ENCODE measurements at places on chromosomes 13 and 19. TPM values are rescaled to one million over a fixed set of nuclear protein-coding genes. Genes with fewer than 3 reads are reported as not detected.
A peak's percentile ranks its signal among the peaks of the same experiment; 100 is the strongest.

DNA sequence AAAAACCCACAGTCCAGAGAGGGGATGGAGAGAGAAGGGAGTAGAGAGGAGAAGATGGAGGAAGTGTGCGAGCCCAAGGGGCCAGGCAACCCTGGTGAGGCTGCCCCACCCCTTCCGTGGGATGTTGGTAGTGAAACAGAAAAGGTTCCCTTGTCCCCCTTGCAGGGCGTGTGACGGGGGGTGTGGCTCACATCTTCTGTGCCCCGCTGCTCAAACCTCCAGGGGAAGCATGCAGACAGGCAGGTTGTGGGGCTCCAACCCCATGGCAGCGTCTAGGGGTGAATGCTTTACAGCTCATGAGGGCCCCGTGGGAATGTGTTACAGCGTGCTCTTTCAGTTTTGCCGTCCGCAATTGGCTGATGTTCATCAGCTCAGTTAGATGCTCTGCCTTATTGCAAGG, 14.7 kb upstream of the EVI5L start:
- DNase-seq: peak; percentile 26

DNA sequence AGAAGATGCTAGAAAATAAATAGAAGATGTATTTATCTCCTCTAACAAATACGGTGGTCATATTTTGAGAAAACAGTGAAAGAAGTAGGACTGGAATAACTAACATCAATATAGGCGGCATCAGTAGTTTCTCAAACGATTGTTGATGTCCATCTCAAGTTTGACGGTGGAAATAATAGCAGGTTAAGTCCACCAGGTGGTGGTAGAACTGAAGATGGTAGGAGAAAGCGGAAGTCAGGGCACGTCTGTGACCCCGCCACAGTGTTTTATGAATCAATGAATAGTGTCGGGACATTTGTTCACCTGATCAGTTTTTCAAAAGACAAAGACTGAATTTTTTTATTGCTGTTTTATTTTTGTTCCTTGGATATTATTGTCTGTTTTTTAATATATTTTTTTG, 706.4 kb upstream of the SLC10A2 start:
- DNase-seq: no peak

DNA sequence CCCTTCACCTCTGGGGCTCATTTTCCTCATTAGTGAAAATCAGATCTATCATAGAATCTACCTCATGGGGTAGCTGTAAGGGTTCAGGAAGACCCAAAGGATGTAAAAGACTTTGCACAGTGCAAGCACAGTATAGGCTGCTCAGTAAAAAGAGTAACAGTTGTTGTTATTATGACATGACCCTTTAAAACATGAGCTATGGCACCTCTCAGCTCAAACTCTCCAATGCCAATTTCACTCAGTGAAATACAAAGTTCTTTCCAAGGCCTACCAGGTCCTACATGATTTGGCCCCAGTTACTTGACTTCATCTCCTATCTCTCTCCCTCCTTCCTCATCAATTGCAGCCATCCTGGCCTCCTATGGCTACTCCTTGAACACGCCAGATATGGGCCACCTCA, 4.9 kb downstream of the SMG9 start:
- no peak for DNase-seq

- DNase-seq: no peak
Observed at GRCh38 chr19:16213076-16213475, 15.4 kb downstream of the AP1M1 start.

GRCh38 chr19:48192750-48193149, 22.3 kb downstream of the ZSWIM9 start:
- DNase-seq: no peak

GRCh38 chr19:1811942-1812425, at the start of gene ATP8B3:
Gene ATP8B3, minus strand, starts transcription at chr19:1812276. Its CDS starts 540 bp downstream, at chr19:1811736.
- no peak for DNase-seq

DNA sequence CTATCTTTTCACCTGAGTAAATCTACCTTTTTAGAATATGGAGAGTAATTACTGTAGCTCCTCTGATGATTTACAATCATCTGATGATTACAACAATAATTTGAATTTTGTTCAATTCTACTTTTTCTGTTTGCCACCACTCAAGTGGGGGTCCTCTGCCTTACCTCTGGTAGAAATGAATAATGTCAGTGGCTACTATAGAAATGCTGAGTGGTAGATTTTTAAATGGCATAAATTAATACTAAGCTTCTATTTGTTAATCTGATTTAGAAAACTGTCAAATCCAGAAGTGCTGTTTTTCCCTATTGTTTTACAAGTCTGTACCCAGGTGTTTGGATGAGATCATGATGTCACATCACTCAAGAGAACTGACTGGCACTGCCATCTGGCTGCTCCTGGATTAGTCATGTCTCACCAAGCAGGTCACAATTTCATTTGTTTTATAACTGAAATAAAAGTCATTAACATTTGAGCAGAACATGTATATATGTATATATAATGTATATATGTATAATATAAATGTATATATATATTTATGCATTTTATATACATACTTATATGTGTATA, 494.8 kb downstream of the TBC1D4 start:
- DNase-seq: no peak

DNA sequence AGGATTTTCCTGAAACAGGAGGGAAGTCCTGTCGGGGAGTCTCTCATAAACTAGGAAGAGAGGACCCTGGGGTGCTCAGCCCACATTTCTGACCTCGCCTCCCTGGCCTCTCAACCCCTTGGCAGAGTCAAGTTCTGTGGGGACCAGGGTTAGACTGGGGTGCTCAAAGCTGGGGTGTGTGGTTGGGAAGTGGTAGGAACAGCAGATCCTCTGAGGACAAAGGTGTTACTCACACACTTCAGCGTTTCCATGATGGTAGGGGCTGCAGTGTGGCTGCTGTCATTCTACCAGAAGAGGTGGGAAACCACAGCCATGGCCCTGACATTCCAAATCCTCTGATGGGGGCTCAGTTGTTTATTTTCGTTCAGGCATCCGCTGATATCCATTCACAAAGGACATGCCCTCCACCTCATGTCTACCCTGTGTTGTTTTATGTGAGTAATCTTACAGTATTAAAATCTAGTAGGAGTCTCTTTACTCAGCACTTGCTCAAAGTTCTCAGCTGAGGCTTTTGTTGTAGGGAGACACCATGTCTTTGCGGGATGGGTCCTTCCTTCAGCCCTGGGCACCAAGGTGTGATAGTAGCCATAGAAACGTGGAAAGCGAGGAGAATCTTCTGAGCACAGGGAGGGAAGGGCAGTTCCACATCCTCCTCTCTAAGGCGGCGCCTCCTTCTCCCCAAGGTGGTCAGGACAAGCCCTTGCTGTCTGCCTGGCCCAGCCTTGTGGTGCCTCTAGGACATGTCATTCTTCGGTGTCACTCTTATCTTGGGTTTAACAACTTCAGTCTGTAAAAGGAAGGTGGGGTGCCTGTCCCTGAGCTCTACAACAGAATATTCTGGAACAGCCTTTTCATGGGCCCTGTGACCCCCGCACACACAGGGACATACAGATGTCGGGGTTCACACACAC, 1.5 kb downstream of the KIR2DL3 start:
- no peak for DNase-seq

DNA sequence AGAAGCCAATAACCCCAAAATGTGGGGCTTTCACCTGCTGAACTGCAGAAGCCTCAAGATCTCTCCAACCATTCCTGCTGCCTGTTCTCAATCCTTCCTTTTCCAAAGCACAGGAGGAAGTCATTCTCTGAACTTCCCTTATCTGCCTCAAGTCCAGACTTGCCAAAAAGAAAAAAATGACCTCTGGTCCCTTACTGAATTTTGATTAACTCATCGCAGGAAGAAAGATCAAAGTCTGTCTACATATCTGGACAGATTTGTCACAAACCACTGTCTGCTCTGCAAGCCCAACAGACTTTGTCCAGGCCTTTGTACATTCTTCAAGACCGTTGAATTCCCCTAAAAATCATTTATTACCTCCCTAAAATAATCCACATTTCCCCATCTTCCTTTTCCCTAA, 126.5 kb upstream of the NBEA start:
- DNase-seq: no peak

DNA sequence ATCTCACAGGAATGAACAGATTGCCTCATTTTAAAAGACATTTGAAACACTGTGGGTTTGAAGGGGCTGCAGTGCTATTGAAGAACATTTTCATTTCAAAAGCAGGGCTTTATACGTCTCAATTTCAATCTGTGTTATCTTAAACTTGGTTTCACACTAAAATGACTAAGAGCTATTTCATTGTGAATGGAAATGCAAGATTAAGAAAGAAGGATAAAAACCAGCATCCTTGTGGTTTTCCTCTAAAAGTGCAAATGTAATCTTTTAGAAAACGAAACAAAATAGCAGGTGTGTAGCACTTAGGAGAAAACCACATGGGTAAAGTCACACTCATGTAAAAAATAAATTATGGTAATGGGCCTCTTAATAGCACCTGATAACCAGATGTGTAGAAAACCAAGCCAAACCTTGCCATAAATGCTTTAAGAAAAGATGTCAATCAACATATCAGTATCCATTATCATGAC, 397.7 kb downstream of the GPC6 start:
- no peak for DNase-seq

DNA sequence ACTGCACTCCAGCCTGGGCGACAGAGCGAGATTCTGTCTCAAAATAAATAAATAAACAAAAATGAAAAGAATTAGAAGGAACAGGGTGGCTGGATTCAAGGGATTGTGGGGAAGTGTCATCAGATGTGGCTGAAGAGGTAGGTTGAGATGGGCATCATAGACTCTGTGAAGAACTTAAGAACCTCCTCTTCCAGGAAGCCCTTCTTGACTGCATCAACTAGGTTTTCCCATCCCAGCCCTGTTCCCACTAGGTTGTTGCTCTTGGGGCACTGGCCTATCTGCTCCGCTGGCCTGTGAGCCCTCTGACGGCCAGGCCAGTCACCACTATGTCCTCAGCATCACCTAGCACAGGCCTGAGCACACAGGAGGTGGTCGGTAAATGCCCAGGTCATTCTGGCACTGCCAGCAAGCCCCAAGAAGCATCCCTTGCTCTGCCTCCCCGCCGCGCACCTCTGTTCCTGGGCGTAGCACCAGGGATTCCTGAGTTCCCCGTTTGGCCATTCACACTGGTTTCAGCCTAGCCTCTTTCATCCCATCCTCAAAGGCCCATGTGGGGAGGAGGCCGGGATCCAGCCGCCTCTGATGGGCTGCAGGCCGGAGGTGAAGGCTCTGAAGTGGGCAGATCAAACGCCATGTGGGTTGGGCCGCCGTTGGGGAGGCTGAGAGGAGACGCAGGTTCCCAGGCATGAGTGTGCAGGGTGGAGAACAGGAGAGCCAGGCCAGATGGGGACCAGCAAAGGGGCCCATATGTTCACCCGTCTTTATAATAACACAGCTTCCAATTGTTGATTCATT, 27.6 kb upstream of the SLC1A5 start:
- no peak for DNase-seq

GRCh38 chr13:62933809-62934208, 1518.2 kb upstream of the PCDH20 start:
- no peak for DNase-seq

DNA sequence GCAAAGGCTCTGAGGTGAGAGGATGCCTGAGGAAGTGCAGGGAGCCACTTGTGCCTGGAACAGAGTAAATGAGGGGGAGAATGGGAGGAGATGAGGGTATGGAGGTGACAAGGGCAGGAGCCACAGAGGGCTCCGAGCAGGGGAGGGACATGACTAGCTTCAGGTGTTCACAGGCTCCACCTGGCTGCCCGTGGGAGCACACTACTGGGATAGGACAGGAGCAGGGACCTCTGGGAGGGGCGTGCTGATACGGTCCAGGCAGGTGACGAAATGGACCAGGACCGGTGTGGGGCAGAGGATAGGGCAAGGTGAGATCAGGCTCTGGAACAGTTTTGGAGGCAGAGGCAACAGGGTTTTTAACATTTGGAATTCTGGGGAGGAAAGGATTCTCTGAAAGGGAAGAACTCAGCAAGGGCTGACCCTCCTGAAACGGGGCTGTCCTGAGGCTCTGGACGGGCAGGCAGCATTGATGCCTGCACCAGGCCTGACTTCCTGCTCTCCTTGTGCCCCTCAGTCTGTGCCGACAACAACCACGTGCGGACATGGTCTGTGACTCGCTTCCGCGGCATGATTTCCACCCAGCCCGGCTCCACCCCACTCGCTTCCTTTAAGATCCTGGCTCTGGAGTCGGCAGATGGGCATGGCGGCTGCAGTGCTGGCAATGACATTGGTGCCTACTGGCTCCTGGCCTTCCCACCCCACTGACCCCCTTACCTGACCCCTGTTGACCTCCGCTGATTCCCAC, 11.6 kb downstream of the SHKBP1 start:
- DNase-seq: no peak

- DNase-seq: no peak
Observed at GRCh38 chr13:113928685-113929627, 44.9 kb downstream of the C13orf46 start.

- DNase-seq: no peak
Observed at GRCh38 chr13:51317262-51317661, 22.2 kb upstream of the SERPINE3 start.

Gene SIGLEC8
- total RNA-seq: not detected

Gene ZNF829
- total RNA-seq: 8.4 TPM

Gene COL4A1
- total RNA-seq: not detected

Gene KLK15
- total RNA-seq: not detected

Gene C1QTNF9
- total RNA-seq: not detected

Gene STXBP2
- 411 TPM for total RNA-seq

Gene CAMSAP3
- 0.45 TPM for total RNA-seq

Gene NALCN
- total RNA-seq: not detected

Gene RDH8
- total RNA-seq: not detected

Gene ATP4A
- not detected for total RNA-seq

Gene AKT2
- 132 TPM for total RNA-seq

Gene JSRP1
- 0.27 TPM for total RNA-seq

Gene PRR22
- 6.7 TPM for total RNA-seq

Measured in naive thymus-derived CD4-positive, alpha-beta T cell (primary cell).